PC-3 (cell line): ENCODE measurements at places on chromosomes 12 and 14.
A peak's percentile ranks its signal among the peaks of the same experiment; 100 is the strongest.

GRCh38 chr12:51351913-51352532 lies 5.5 kb upstream of the CELA1 start:
- DNase-seq = peak; percentile 53

DNA sequence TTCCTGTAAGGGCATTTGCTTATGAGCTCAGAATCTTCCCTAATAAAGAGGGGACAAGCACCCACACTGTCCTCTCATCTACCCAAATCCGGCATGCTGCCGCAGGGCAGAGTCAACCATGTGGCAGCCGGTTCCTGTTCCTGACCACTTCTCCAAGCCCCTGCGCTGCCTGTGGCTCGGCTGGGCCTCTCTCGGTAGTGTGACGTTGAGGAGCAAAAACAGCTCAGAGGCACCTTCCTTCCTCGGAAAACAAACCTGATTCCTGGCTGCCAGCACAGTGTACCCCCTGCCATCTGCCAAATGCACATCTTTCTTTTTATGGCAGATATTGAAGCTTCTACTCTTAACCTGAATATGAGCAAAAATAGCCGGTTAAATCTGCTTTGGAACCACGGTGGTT lies 50.5 kb downstream of the CFAP251 start:
- DNase-seq = no peak

DNA sequence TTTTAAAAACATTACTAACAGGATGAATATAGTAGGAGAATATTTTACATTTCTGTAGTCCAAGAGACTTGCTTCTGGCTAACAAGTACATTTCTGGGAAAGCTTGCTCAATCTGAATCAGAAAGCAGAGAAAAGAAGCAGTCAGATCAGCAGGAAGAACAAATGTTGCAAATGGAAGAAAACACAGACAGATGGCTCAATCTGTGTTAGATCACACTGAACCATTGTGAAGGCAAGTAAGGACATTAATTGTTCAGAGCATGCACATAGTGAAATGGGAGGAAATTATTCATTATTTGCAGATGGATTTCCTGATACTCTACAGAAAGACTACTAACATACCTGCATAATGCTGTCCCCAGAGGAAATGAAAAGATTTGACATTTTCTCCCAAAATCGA lies 65.2 kb upstream of the CNOT2 start:
- no peak for DNase-seq

DNA sequence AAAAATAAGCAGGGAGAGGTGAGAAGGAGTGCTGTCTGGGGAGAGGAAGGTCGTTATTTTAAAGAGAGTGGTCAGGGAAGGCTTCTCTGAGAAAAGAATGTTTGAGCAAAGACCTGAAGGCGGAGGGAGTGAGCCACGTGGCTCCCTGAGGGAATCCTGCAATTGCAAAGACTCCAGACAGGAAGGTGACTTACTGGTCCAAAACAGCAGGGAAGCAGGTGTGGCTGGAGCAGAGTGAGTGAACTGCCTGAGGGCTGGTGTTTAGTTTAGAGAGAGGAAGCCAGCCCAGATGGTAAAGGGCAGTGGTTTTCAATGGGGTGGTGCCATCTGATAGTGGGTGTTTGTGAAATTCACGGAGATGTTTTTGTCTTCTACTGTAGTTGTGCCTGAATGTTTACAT lies 58.8 kb upstream of the LTA4H start:
- peak; percentile 88 for DNase-seq

- DNase-seq = peak; percentile 83
These were observed 213.4 kb downstream of the EGLN3 start for GRCh38 chr14:33737446-33737845.

- DNase-seq = no peak
These were observed 86.5 kb upstream of the ZFP36L1 start for GRCh38 chr14:68879321-68879781.

GRCh38 chr12:93502802-93503623 lies 35.7 kb downstream of the MRPL42 start:
- DNase-seq = peak; percentile 65
